Esophagus muscularis mucosa (tissue), 4 donors: ENCODE measurements at places on chromosomes 5 and 9. TPM values are rescaled to one million over a fixed set of nuclear protein-coding genes. Genes with fewer than 3 reads are reported as not detected.

The PCDH12 gene
- 3.3 TPM for total RNA-seq

The MLLT3 gene
- 19.8 TPM for total RNA-seq

The TAF11L12 gene
- total RNA-seq: not detected

The NPR2 gene
- 29.5 TPM for total RNA-seq

The WASHC1 gene
- 9.6 TPM for total RNA-seq

GRCh38 chr9:2396622-2397285 is 224.8 kb upstream of the VLDLR start:
- no peak for DNase-seq

- no peak for DNase-seq
Measured at GRCh38 chr9:22683700-22684075, 237.1 kb downstream of the DMRTA1 start.

GRCh38 chr5:152855441-152855840 is 450.4 kb upstream of the NMUR2 start:
- DNase-seq: no peak

- no peak for DNase-seq
Measured at GRCh38 chr5:94796586-94796985, 178.1 kb downstream of the SLF1 start.

DNA sequence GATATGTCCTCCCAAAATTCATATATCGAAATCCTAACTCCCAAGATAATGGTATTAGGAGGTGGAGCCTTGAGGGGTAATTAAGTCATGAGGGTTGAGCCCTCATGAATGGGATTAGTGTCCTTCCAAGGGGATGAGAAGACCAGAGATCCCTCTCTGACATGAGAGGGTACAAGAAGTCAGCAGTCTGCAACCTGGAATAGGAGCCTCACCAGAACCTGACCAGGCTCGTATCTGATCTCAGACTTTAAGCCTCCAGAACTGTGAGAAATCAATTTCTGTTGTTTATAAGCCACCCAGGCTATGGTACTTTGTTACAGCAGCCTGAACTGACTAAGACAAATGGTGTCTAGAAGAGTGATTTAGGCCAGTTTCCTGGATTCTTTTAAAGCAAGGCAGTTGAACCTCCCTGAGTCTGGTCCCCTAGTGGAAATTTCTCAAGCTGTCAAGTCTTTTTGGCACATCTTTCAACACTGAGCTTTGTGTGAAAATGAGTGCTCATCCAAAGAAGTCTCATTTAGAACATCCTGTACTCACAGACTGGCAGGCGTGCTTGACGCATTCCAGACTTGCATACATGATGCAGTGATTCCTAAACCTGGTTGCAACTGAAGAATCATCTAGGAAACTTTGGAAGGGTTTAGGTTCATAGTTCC is 254.8 kb upstream of the PPP1R2B start:
- peak; percentile 93 for DNase-seq
